Activated CD4-positive, alpha-beta T cell treated with anti-CD3 and anti-CD28 coated beads, Interleukin-2, amount 50 U/mL, for 16 hours (primary cell): ENCODE measurements at places on chromosomes 3 and 15.

DNA sequence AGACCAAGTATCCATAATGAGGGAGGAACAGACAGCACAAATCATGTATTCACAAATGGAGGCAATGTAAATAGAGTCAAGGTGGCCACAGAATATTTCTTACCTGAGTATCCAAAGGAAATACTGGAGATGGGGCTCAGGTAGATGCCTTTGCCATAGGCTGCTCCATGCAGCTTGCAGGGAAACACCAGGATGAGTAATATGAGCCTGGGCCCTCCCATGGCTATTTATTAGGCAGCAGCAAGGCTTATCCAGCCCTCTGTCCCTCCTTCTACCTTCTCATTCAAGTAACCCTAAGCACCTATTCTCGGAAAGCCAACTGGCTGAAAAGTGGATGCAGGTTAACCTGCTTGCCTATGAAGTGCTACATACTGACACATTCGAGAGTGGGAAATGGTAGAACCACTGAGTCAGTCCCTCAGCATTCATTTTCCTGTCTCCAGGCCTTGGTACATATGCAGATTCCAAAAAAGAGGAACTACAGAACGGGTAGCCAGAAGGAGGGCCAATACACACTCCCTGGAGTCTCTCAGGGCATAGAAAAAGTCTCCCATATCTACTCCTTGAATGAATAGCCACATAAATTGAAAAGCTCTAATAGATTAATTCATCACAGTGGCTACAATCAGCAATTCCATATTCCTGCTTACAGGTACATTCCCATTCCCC, 18.3 kb upstream of the PKM start:
- DNase-seq: no peak

GRCh38 chr15:94206463-94207167, 24.7 kb upstream of the MCTP2 start:
- peak; percentile 91 for DNase-seq

GRCh38 chr3:81752604-81753003, 8.8 kb downstream of the GBE1 start:
- DNase-seq: no peak

GRCh38 chr3:46495901-46496456, 1.8 kb upstream of the RTP3 start:
- DNase-seq: no peak

DNA sequence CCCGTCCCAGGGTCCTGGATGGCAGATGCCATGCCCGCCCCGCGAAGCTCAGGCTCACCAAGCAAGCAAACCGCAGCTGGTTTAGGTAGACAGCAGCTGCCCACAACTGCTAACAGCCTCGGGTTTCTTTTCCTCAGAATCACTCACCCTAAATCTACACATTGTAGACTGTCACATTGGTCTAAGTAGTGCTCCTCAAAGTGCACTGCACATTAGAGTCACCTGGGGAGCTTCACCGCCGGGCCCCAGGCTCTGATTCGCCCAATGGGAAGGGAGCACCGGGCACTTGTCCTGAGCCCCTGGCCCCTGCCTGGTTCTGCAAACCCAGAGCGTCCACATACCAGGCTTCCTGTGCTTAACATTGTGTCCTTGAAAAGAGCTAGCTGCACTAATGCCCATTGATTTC, 752 bp downstream of the OCA2 start:
- DNase-seq: no peak

GRCh38 chr15:61426466-61426865, 197.4 kb upstream of the RORA start:
- no peak for DNase-seq

DNA sequence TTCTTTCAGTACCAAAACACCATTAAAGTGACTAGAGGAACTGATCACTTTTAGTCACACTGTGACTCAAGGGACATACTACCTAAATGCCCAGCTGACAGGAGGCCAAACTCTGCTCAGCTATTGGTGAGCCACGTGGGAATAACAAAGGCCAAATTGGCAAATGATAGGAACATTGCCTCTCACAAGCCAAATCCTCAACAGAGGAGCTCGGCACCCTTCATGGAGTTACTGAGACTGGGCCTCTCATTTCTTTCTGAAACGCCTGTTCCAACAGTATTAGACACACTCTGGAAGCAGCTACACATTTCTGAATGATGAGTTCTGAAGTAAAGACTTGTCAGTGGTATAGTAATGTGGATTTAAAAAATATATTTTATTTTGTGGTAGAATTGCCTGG, 166.0 kb upstream of the COL8A1 start:
- no peak for DNase-seq

DNA sequence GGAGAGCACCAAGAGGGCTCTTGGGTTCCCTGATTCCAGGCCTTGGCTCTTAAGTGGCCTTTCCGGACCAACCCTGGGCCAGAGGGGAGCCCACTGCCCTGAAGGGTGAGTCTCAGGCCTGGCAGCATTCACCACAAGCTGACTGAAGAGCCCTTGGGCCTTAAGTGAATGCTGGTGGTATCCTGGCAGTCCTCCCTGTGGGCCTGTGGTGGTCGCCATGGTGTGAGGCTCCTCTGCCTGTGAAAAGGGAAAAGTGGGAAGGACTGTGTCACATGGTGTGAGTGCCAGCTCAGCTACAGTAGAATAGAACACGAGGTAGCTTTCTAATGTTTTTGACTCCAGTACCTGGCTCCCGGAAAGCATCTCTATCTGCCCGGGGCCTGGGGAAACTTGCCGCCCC, 15.3 kb downstream of the CHDH start:
- DNase-seq: no peak

DNA sequence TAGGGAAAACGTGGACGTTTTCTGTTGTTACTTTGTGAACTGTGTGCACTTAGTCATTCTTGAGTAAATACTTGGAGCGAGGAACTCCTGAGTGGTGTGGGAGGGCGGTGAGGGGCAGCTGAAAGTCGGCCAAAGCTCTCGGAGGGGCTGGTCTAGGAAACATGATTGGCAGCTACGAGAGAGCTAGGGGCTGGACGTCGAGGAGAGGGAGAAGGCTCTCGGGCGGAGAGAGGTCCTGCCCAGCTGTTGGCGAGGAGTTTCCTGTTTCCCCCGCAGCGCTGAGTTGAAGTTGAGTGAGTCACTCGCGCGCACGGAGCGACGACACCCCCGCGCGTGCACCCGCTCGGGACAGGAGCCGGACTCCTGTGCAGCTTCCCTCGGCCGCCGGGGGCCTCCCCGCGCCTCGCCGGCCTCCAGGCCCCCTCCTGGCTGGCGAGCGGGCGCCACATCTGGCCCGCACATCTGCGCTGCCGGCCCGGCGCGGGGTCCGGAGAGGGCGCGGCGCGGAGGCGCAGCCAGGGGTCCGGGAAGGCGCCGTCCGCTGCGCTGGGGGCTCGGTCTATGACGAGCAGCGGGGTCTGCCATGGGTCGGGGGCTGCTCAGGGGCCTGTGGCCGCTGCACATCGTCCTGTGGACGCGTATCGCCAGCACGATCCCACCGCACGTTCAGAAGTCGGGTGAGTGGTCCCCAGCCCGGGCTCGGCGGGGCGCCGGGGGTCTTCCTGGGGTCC, at the start of gene TGFBR2:
Gene TGFBR2, plus strand, starts transcription at position 301 of the 731 bp plus-strand sequence. Its CDS starts 283 bp downstream, at position 584.
- DNase-seq: peak; percentile 94

- no peak for DNase-seq
These were observed 12.2 kb upstream of the POLR2M start for GRCh38 chr15:57694279-57694678.

DNA sequence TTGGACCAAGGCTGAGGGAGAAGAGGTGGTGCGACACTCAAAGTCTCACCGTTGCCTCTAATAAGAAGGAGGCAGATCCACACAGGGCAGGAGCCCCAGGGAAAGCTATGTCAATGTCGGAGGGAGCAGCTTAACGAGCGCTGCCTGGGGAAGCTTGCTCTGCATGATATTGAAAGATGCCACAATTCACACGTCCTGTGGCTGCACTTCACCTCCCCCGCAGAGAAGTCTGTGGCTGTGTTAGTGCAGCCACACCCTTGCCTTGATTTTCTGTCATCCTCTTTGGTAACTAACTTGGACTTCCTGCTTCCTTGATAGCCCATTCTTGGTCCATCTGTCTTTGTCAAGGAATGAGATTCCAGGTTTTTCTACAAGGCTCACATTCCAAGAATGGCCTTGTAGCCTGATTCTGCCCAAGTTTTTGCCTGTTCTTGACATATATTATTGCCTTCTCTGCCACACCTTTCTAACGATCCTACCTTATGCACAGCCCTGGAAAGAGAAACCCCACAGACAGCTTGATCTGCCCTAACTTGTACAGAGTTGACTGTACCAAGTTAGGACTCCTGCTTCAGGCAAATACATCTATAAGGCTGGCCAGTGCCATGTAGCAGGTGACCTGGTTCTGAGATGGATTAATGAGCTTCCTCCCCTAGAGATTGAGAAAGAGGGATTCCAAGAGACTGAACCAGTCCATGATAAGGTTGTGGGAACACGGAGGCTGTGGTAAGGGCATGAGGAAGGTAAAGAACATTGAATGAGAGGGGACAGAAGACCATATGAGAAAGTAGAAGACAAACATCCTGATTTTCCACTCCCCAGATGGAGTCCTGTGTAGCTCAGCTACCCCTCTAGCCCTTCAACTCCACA, 153.0 kb upstream of the WNT5A start:
- DNase-seq: no peak

GRCh38 chr3:14122301-14122700, 2.4 kb downstream of the CHCHD4 start:
- DNase-seq: no peak

DNA sequence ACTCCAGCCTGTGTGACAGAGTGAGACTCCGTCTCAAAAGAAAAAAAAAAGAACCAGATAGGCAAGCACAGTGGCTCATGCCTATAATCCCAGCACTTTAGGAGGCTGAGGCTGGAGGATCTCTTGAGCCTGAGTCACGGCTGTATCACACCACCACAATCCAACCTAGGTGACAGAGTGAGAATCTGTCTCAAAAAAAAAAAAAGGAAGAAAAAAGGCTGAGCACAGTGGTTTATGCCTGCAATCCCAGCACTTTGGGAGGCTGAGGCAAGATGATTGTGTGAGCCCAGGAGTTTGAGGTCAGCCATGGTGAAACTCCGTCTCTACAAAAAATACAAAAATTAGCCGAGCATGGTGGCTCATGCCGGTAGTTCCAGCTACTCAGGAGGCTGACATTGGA, 5.6 kb upstream of the NICN1 start:
- no peak for DNase-seq

- DNase-seq: no peak
These were observed 208.7 kb upstream of the CDIN1 start for GRCh38 chr15:36370731-36371112.

GRCh38 chr15:73935547-73935946, 9.3 kb downstream of the LOXL1 start:
- DNase-seq: no peak

DNA sequence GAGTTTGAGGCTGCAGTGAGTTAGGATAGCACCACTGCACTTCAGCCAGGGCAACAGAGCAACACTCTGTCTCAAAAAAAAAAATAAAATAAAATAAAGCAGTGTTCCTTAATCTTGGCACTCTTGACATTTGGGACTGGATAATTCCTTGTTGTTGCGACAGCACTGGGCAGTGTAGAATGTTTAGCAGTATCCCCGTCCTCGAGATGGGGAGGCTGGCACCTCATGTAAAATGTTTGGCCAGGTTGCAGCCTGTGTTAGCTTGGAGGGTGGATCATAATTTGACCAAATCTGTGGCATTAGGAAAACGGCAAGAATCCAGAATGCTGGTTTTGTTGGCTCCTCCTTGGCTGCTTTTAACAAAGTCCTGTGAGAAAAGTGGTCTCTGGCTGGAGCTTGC, 47.0 kb downstream of the ZNF445 start:
- no peak for DNase-seq

DNA sequence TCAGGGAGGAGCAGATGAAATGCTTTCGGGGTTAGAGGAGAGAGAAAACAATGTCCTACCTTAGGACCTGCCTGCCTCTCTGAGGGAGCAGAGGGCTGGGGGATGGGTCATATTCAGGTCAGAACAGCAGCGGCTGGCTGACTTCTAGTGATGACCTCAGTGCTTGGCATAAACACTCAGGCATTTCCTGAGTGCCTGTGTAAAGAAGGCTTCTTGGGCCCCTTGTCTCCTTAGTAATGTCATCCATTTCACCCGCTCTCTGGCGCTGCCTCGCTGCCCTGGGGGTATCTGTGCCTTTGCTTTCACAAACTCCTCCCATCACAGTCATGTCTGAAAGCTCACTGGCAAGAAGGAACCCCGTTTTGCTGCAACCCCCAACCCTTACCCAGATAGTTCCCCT, 82.9 kb upstream of the GSK3B start:
- DNase-seq: no peak

DNA sequence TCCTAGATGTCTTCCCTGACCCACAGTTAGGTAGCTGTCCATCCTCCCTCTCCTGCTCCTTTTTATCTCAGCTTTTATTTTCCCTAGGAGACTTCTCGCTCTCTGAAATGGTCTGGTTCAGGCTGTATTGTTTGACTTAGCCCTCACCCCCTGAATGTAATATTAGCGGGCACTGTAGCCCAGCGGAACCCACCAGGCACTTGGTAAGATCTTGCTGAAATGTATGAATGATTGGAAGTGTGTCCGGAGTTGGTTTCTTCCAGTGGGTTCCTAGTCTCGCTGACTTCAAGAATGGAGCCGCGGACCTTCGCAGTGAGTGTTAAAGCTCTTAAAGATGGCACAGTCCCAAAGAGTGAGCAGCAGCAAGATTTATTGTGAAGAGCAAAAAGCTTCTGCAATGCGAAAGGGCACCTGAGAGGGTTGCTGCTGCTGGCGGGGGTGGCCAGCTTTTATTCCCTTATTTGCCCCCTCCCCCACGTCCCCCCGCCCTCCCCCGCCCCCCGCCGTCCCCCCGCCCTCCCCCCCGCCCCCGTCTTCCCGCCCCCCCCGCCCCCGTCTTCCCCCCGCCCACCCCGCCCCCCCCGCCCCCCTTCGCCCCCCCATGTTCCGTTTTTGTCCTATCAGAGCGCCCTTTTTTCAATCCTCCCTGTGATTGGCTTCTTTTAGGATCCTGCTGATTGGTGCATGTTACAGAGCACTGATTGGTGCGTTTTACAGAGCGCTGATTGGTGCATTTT, 694 bp upstream of the EEFSEC start:
- no peak for DNase-seq

DNA sequence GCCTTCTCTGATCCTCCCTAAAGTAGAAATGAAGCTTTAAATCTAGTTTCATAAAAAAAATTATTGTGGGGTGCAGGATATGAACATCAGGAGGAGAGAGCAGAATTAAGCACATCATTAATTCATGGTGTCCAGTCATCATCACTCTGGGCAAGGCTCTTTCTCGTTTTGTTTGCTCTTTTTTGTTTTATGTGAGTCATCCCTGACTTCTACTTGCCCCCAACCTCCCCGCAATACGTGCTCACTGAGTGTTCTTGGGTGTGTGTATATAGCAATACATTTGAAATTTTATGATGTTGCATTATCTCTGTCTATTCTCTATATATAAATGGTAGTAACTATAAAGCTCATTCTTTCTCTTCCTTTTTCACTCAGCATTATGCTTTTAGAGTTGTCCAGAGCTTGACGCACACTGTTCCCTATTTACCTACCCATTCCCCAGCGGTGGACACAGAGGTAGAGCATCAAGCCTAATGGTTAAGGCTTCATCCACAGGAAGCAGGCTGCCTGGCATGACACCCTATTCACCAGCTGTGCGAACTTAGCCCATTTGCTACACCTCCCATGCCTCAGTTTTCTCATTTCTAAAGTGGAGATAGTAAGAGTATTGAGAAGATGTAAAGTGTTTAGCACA, 72.3 kb downstream of the CD200R1L start:
- DNase-seq: no peak

- peak; percentile 32 for DNase-seq
These were observed 577 bp downstream of the ZNF148 start for GRCh38 chr3:125374501-125374995.
